Stimulated activated CD8-positive, alpha-beta memory T cell treated with anti-CD3 and anti-CD28 coated beads, Interleukin-15, amount 100 ng/mL, for 1 hour (primary cell): ENCODE measurements at places on chromosomes 3 and 15.

DNA sequence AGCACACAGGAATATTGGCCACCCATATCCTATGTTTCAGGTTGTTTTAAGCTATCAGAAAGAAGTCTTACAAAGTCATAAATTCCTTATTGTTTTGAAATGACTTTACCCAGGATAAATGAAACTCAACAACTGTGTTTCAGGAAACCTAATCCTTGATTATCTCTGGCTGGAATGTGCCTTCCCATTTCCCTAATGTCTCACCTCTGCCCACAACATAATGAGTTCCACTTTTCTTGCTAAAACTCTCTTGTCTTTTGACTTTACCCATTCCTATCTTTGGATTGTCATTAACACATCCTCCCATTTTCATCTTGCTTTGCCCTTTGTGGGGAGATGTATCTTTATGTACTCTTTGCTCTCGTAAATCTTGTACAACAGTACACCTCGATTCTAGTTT, 200.0 kb upstream of the DNAJC19 start:
- no peak for DNase-seq

- no peak for DNase-seq
These were observed at the start of gene CAV3 for GRCh38 chr3:8733332-8734094. Gene CAV3, plus strand, starts transcription at chr3:8733802. Its CDS starts 75 bp downstream, at chr3:8733877.

GRCh38 chr15:64855205-64855975, 13.7 kb downstream of the PLEKHO2 start:
- DNase-seq = no peak

- DNase-seq = no peak
These were observed 266.3 kb downstream of the RPLP1 start for GRCh38 chr15:69718916-69719315.

- no peak for DNase-seq
These were observed 254.2 kb downstream of the NR1D2 start for GRCh38 chr3:24199300-24199699.

DNA sequence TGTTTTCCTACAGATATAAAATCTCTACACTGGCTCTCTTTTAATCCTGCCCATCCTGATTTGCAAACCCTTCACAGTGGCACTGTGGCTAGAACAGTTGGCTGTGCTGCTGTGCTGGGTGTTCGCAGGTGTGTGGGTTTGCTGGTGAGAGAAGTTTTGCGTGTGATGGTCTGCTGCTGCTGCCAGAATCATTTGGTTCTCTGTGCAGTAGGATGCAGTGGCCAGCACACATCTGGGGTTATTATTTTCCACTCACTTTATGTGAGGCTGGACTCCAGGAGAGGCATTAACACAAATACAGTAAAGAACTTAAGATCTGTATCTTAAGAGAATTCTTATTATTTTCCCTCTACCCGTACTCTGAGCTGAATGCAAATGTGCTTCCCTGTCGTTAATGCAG, 16.0 kb upstream of the PSMD6 start:
- no peak for DNase-seq

DNA sequence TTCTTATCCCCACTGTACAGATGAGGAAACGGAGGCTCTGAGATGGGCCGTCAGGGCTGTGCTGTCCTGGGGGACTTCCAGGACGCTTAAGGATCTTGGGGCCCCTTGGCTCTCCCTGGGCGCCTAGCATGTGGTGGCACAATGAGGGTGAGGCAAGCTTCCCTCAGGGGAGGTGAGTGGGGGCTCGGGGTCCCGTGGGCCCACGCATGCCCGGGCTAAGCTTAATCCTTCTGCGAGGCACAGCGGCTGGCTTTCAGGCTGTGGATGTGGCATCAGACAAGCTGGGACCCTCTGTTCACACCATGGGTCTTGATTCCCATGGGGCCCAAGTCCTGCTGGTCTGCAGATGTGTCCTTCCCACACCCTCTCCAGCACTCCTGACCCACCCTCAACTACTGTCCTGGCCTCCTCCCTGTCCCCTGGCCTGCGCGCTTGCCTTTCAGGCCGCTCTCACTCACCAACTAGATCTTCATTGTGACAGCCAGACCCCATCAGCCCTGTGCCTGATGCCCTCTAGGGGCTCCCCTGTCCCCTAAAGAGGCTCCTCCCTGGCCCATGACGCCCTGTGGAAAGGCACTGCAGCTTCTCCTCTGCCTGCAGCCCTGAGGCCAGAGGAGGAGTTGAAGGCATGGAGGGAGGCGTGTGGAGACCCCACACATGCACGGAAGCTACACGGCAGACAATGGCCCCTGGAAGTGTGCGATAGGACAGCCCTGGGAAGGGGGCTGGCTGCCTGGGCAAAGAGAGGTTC, 11.3 kb downstream of the DUSP7 start:
- DNase-seq = no peak

DNA sequence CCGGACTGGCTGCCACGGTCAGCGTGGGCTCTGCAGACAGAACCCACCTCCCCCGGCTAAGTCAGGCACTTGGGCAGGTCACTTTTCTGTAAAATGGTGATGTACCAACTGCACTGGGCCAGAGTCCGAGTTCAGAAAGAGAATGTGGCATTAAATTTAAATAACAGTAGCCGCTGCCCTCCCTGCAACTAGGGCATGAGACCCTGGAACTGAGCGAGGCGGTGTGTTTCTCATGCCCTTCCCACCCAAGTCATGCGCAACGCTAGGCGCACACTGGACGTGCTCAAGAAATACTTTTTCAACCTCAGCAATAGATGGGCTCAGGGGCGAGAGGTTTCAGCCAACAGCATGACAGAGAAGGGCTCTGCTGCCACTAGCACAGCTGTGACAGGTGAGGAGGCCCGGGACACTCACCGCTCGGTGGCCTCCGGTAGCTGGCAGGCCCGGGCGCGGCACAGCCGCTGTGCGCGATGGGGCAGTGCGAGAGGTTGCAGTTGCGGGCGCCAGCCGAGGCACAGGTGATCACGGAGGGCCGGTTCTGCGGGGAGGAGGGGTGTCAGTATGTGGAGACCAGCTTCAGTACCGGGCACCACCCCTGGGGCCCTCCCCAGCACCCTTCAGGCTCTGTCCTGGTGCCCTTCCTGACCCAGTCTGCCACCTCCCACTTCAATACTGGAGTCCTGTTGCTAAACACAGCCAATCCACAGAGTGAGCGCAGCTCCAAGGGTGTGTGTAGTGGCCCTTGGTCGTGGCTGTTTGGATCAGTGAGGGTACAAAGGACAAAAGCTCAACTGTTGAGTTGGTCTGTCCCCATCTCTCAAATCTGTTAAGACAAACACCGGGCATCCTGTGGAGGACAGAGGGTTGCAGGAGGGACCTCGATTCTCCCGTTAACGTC, 84.5 kb downstream of the VGLL4 start:
- no peak for DNase-seq

DNA sequence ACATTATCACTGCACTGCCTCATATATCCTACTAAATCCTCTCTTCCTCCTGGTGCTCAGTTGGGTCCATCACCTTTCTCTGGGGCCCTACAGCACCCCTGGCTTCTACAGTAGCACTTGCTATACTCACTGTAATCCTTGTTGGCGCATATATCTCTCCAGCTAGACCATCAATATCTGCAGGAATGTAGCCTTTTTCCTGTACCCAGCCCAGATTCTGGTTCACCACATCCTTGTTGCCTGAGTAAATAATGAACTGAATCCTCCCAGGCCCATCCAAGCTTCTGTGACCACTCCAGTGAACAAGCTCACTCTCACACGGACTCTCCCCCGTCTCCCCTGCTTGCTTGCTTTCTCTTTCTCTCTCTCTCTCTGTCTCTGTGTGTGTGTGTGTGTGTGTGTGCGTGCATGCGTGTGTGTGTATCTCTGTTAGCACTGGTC, 62.5 kb upstream of the LIPC start:
- no peak for DNase-seq

DNA sequence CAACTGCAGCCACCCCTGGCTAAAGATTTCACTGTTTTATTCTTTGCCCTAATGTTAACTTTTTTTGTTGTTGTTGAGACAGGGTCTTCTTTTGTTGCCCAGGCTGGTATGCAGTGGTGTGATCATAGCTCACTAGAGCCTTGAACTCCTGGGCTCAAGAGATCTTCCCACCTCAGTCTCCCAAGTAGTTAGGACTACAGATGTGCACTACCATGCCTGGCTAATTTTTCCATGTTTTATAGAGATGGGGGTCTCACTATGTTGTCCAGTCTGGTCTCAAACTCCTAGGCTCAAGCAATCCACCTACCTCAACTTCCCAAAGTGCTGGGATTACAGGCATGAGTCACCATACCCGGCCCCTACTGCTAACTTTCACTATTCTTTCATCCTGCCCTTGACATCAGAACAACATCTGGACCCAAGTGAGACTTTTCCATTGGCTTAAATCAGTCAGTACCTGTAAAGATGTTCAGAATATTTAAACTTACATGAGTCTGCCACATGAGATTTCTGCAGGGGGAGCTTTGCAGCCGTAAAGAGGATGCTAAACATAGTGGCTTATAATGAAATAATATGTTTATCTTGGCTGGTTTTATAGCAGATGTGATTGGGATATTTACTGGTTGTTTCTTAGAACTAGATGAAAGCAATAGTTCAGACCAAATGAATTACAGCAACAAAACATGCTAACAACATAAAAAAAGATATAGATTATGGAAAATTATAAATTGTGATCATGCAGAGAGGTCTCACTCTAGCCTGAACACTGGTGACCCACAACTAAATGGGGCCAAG, 73.6 kb downstream of the HMG20A start:
- DNase-seq = no peak

DNA sequence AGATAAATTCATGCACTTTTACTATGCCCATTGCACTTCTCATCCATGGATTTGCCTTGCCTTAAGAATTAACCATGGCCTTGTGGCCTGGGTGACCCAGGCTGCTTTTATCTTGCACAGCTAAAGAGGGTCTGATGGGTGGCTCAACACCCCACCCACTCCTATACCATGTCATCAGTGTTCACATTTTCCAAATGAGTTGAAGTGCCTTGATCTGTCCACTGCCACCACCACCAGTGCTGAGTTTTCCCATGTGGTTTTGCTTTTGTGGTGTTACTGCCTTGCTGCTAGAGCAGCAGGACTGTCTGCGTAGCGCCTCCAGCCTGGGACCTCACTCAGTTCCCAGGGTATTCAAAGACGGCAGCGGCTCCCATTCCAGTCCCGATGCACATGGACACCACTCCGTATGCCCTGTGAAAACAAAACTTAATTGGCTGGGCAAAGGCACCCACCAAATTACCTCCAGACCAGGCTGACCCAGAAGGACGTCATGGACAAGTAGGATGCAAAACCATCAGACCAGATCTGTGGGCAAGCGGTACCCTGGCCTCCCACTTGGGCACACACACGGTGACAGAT, 14.1 kb downstream of the ACAA1 start:
- no peak for DNase-seq

DNA sequence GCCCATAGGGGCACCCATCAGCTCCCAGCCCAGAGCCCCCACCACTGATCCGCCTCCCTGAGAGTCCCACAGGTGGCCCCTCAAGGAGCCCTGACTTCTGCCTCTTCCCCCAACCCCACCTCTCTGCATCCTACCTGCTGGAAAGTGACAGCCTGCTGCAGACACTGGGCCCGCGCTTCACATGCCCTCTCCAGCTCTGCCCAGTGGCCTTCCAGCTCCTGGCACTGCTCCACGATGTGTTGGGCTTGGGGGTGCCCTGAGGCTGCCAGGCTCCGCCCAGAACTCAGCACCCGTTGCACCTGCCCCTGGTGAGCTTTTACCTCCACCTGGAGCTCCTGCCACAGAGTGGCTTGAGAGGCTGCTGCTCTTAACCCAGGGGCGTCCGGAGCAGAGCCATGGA, 20.1 kb downstream of the SPTBN5 start:
- no peak for DNase-seq

- DNase-seq = no peak
These were observed 7.1 kb downstream of the GPD1L start for GRCh38 chr3:32113566-32113965.

- no peak for DNase-seq
These were observed 7.3 kb downstream of the ACOX2 start for GRCh38 chr3:58529516-58530353.

DNA sequence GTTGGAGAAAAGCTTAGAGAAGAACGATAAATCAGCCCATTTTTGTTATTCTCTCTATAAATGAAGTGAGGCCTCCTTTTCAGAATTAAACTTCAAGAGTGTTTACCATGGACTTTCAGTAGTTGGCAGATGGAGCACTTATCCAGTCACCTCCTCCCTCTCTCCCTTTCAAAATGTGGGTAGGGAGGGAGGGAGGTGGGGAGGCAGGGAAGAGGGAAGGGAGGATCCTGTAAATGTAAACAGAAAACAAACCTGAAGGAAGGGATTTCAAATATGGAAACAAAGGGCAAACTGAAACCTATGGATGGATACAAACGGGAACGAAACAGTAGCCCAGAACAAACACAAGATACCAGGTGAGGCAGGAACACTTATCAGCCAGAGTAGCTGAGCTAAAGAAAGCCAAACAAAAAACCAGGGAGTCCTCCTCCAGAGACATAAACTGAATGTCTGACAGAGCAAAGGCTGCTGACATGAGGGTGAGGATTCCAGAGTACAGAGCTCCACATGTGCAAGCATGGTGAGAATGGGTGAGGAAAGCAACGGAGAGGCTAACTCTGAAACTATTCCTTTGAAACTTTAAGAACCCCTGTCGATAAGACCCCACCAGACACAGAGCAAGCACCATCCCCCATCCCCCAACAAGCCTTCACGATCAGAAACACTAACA, 41.0 kb upstream of the GP5 start:
- DNase-seq = no peak

GRCh38 chr15:63626955-63627354, 29.8 kb downstream of the FBXL22 start:
- no peak for DNase-seq

DNA sequence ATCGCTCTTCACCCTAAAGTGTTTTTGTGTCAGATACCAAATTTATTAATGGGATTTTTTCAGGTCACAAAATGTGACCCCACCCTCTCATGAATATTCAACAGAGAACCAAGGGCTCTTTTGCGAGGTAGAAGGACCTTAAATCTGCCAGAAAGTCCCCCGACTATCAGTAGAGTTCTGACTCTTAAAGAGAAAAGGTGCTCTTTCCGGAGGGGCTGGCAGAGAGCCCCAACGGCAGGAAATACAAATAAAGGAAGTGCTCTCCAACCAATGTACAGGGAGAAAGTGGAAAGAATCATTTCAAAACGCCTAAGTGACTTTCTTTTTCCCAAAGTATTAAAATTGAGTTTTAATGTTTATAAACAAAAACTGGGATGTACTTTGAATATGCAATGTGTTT, 517.2 kb downstream of the FOXP1 start:
- DNase-seq = no peak
